Ascending aorta (tissue), 2 donors: ENCODE measurements at places on chromosomes 2 and 18. TPM values are rescaled to one million over a fixed set of nuclear protein-coding genes. Genes with fewer than 3 reads are reported as not detected.
A peak's percentile ranks its signal among the peaks of the same experiment; 100 is the strongest.

The SERPINB11 gene
- not detected for total RNA-seq

DNA sequence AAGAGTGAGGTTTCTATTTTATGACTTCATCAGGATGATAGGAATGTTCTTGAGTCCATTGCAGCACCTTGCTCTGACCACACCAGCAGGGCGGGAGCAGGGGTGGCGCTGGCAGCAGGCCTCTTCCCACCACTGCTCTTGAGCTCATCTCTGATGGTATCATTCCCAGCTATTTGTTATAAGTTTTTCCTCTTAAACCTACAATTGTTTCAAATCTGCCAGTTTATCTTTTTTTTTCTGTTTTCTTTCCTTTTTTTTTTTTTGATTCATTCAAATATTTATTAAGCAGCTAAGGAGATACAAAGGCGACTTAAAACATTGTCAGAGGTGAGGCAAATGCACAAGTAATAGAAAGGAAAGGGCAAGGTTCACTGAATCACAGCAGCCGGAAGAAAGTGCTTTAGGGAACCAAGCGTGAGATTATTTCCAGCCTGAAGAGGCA is 28.7 kb downstream of the NIFK start:
- H3K4me1 ChIP-seq, result no peaks in the 10 kb centered on the region
- no peak for DNase-seq
- no peak overlapping the region for H3K4me3 ChIP-seq
- H3K36me3 ChIP-seq, result no peaks in the 10 kb centered on the region
- H3K27me3 ChIP-seq, result no peaks in the 10 kb centered on the region

DNA sequence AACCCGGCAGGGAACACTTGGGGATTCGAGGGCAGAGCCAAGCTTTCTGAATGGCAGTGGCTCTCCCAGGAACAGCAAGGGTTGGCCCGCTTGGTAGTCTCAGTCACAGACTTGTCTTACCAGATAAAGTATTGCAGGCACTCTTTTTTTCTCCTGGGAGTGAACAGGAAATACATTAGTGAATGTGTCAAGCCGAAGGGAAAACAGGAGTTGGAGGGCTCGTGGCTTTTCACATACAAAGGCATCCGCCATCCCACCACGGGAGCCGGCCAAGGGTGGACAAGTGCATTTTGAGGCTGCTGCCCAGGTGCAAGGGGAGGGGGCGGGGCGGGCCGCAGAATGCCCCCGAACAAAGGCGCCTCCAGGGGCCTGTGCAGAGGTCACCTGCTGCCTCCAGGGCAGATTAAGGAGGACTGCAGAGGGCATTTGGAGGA is 163.3 kb upstream of the SIX3 start:
- no peaks in the 10 kb centered on the region for H3K36me3 ChIP-seq
- no peak for DNase-seq
- H3K27me3 ChIP-seq, result no peaks in the 10 kb centered on the region
- no peaks in the 10 kb centered on the region for H3K4me1 ChIP-seq

DNA sequence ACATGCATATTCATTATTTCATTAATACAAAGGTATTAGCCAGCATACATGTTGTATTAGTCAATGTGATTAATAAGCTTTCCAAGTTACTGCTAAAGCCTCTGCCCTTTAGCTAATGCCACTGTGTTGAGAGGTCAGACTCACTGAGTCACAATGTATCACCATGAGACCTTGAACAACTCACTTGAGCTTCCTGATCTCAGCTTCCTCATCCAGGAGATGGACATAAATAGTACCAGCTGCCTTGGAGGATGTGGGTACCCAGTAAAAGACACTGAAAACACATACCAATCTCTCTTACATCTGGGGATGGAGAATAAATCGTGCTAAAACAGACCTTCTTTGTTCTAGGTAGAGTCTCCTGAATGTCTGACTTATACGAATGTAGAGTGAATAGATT is 224.6 kb downstream of the EPHA4 start:
- H3K27ac ChIP-seq, result no peak overlapping the region
- H3K27me3 ChIP-seq, result no peaks in the 10 kb centered on the region
- no peak overlapping the region for H3K4me3 ChIP-seq
- DNase-seq, result no peak
- no peaks in the 10 kb centered on the region for H3K36me3 ChIP-seq

DNA sequence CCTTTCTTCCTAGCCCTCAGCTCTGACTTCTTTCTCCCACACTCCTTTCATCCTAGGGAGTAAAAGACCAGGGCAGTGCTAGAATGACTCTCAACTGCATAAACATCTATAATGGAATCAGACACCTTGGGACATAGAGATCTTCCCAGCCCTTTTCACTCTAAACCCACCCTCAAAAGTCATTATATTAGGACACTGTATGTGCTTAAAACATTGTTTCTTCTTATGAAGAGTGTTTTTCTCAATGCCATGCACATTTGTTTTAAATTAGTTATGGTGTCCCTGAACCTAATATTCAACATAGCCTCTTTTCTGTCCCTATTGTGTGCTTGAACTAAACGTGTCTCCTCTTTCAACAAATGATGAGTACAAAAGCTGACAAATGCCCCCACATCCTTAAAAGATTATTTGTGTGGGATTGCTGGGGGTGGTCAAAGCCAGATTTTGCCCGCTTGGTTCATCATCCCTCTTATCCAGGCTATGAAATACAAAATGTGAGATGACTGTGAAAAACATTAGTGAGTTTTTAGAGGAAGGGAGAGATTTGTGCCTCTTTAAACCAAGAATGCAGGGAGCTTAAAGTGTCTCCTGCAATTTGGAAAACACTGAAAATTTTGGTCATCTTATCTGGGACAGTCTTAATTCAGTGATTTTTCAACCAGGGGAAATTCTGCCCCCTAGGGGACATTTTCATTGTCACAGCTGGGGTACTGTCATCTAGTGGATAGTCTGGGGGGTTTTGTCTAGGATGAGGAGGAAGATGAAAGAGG is 29.0 kb downstream of the SERPINB5 start:
- H3K27me3 ChIP-seq, result no peaks in the 10 kb centered on the region
- no peaks in the 10 kb centered on the region for H3K36me3 ChIP-seq
- H3K27ac ChIP-seq, result no peak overlapping the region
- DNase-seq, result no peak
- no peak overlapping the region for H3K4me3 ChIP-seq
- H3K4me1 ChIP-seq, result no peaks in the 10 kb centered on the region

- H3K27me3 ChIP-seq, result no peaks in the 10 kb centered on the region
- no peaks in the 10 kb centered on the region for H3K36me3 ChIP-seq
- H3K4me3 ChIP-seq, result no peak overlapping the region
- peak overlapping the region; percentile 29 for H3K27ac ChIP-seq
- no peaks in the 10 kb centered on the region for H3K4me1 ChIP-seq
- DNase-seq, result no peak
Measured at GRCh38 chr18:34649080-34649479, 61.0 kb upstream of the DTNA start.

DNA sequence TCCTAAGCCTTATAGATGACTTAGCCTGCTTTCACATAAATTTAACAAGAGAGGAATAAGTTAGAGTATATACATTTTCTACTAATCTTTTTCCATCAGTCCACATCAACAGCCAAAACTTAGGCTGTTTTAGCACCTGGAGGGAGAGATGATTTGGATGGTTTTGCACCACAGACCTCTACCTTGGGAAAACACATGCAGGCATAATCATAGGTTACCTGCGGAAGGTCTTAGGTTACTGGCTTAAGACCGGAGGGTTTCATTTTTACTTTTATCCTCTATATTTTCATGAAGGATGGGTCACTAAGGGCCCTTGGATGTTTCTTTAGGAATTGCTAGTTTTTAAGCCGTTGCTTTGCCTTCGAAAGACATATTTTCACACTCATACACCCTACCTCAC is 66.0 kb downstream of the MYO1B start:
- no peak overlapping the region for H3K27ac ChIP-seq
- H3K4me3 ChIP-seq, result no peak overlapping the region
- no peaks in the 10 kb centered on the region for H3K36me3 ChIP-seq
- no peaks in the 10 kb centered on the region for H3K27me3 ChIP-seq
